Stimulated activated CD8-positive, alpha-beta memory T cell treated with anti-CD3 and anti-CD28 coated beads, Interleukin-2, amount 100 ng/mL, for 1 hour (primary cell): ENCODE measurements at places on chromosomes 16 and 17.
A peak's percentile ranks its signal among the peaks of the same experiment; 100 is the strongest.

DNA sequence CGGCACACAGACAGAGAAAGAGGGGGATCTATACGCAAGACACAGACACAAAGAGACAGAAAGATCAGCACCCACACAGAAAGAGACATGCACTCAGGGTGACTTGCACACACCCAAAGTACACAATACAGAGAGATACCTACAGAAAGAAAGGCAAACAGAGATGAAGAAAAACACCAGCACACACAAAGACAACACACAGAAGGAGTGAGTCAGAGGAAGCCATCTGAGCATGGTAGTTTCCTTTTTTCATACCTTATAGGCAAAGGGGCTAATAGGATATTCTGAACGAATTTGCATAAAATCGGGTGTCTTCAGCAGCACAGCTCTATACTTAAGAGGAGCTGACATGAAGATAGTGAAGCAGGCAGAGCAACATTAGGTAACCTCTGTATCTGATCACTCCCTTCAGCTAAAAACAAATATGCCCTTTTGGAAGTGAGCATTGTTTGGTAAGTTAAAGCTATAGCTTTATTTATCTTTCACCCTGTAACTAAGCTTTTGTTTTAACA lies 198.6 kb downstream of the AATF start:
- DNase-seq, result no peak

DNA sequence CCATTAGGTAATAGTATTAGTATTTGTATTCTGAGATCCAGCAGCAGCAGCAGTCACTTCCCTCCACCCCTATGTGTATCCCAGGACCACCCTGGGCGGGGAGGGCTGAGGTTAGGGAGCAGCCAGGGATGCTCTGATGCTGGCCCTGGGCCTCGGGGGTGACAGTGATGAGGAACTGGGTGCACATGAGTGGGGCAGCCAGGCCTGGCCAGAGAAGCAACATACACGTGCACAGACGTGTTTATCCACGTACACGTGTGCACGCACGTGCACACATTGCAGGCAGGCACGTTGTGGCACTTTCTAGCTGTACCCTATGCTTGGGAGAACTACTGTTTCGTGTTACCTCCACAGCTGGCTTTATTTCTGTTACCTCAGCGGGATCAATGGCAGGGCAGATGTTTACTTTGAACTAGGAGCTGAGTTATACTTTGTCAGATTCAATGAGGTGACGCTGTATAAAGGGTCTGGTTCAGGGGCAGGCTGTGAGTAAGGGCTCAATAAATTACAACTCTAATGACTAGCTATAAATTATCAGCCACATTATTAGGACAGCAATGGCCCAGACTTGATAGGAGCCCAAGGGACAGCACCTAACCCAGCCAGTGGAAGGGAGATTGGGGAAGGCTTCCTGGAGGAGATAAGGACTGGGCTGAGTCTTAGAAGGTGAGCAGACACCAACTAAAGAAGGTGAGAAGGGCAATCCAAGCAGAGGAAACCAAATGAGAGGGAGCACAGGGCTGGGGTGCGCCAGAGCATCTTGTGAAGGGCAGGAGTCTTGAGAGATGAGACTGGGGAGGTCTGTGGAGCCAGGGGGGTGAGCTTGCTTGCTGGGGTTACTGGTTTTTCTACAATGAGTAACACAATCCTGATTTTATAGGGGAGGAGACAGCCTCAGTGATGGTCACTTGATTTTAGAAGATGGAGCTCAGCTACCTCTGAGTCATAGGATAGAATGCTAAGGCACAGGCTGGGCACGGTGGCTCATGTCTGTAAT lies 22.4 kb upstream of the CA4 start:
- DNase-seq, result no peak

DNA sequence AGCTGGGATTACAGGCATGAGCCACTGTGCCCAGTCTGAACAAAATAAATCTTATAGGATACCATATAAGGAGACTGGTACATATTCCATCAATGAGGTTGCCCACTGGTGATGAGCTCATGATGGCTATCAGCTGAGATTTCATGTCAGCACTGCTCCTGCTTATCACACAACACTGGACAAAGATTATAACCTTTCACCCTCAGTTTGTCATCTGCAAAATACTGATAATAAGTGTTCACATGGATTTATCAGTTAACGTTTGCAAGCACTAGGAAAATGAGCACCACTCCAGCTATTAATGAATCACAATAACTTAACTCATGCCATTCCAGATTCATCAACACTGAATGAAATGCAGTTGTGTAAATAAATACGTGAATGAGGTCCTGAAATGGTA lies 83.7 kb downstream of the SSH2 start:
- no peak for DNase-seq

DNA sequence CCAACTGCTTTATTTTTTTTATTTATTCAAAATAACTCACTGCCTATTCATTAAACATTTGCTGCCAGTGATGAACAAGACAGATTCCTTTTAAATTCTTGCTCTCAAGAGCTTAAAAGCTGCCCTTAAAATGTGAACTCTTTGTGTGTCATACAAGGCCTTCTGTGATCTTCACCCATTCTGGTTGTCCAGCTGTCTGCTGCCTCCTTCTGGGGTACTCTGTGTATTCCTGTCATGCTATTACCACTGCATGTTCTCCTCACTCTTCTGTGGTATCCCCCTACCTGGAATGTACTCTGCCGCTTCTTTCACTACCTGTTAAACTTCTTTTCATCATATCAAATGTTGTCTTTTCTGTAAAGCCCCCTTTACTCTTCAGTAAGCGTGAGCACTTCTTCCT lies 165.8 kb downstream of the CHD9 start:
- DNase-seq, result no peak

DNA sequence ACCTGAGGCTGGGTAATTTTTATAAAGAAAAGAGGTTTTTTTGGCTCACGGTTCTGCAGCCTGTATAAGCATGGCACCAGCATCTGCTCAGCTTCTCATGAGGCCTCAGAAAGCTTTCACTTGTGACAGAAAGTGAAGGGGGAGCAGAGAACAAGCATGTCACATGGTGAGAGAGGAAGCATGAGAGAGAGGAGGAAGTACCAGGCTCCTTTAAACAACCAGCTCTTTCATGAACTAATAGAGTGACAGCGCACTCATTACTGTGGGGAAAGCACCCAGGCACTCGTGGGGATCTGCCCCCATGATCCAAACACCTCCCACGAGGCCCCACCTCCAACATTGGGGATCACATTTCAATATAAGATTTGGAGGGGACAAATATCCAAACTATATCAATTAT lies 86.8 kb downstream of the USP32 start:
- no peak for DNase-seq

- DNase-seq, result no peak
Measured at GRCh38 chr16:16778332-16778731, 399.4 kb downstream of the NPIPA7 start.

DNA sequence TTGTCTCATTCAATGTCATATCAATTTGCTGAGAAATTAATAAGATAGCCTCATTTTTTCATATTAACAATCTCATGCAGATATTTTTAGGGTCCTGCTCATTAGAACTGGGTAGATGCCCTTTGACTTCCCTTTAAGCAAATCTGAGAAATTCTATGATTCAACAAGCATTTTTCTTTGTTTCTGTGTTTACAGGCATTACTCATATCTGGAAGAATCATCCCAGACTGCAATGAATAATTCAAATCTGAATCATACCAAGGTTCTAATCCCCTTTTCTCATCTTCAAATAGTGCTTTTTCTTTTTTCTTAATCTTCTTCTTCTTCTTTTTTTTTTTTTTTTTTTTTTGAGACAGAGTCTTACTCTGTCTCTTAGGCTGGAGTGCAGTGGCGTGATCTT lies 69.2 kb upstream of the KIFC3 start:
- DNase-seq, result no peak

DNA sequence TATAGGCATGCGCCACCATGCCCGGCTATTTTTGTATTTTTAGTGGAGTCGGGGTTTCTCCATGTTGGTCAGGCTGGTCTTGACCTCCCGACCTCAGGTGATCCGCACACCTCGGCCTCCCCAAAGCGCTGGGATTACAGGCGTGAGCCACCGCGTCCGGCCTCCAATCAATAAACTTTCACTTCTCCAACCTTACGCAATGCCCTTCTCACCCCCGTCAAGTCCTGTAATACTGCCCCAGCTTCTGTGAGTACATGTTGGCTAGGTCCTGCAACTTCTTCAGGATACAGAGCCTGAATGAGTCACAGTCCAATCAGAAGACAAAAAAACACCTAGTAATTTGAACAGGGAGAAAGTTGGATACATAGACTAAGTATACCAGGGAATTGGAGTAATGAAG lies 47.1 kb upstream of the PHOSPHO1 start:
- DNase-seq, result no peak

GRCh38 chr16:58051296-58051695 lies 25.7 kb downstream of the MMP15 start:
- no peak for DNase-seq

DNA sequence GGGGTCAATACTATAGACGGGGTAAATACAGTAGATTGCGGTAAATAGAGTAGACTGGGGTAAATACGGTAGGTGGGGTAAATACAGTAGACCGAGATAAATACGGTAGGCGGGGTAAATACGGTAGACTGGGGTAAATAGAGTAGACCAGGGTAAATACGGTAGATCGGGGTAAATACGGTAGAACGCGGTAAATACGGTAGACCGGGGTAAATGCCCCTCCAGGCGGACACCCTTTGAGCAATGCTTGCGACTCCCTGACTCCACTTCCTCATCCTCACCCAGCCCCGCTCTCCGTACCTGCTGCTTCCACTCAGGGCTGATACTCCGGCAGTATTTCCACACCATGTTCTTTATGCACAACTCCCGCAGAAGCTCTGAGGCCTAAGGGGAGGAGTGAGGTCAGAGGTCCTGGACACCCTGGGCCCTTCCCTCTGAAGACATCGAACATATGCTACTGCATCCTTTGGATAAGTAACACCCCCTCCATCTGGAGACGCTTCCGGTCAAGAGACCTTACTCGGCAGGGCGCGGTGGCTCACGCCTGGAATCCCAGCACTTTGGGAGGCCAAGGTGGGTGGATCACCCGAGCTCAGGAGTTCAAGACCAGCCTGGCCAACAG lies 13.3 kb upstream of the CRK start:
- DNase-seq, result no peak

DNA sequence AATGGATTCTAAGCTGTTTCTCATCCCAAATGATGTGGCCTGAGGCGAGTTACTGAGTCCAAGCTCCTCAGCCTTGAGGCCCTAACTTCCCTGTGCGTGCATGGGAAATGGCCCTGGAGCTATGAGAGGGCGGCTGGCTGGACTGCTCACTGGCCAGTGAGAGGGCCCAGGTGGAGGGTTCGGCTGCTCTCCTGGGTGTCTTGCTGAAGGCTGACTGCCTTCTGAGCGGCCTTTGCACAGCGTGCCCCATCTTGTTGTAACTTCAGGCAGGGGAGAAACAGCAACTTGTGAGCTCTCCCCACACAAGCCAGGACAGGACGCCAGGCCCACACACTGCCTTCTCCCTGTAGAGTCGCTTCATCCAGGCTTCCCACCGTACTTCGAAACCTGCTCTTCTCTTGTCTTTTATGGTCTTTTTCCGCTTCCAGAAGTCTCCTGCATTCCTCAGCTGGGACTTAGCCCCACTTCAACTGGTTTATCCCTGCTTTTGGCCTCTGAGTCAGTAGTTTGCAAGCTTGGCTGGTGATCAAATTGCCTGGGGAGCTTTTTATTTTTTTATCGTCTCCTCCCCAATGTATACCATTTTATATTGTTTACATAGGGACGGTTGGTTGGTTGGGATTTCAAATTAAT lies 13.3 kb downstream of the CDH3 start:
- no peak for DNase-seq

DNA sequence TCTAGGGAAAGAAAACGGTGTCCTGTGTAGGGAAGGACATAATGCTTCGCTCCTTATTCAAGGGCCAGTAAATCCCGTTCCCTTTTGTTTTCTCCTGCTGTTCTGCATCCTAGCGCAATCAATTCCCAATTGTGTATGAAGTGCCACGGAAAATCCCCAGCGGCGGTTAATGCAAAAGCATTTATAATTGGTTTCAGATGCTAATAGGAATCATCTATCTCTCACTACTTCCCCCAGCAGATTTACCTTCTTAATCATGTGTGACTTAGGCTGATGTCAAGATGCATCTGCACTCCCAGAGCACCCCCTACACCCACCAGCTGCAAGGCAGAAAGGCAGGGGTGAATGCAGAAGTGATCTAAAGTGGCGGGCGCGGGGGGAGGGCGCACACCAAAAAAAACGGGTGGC lies 32.7 kb upstream of the SSTR2 start:
- DNase-seq, result no peak

GRCh38 chr17:50947782-50948543 lies 81.8 kb upstream of the TOB1 start:
- no peak for DNase-seq

DNA sequence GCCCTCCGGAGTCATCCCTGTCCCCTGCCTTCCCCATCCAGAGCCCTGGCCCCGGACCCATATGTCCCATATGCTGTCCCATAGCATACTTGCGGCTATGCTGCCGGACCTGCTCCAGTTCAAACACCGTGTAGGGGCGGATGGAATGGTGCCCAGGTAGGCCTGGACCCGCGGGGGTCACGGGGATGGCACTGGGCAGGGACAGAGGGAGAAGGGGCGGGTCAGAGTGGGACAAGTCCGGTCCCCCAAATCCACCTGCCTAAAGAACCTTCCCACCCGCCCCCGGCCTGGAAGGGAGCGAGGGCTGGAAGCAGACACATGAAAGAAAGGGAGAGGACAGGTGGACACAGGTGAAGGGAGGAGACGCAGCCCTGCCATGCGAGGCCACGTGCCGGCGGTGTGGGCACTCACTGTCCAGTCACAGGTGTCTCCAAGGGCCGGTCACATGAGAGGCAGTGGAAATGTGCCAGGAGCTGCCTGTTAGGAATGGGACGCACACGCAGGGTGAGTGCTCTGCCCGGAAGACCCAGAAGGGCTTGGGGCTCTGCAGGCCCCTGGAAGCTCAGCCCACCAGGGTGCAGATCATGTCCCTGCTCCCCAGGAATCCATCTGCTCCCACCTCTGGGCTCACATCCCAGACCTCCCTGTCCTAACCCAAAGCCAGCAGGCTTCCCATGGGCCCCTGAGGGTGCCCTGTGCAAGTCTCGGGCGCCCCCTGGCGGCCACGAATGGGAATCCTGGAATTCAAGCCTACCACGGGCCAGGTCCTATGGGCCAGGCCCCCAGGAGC lies 14.0 kb downstream of the UBALD2 start:
- peak; percentile 72 for DNase-seq

DNA sequence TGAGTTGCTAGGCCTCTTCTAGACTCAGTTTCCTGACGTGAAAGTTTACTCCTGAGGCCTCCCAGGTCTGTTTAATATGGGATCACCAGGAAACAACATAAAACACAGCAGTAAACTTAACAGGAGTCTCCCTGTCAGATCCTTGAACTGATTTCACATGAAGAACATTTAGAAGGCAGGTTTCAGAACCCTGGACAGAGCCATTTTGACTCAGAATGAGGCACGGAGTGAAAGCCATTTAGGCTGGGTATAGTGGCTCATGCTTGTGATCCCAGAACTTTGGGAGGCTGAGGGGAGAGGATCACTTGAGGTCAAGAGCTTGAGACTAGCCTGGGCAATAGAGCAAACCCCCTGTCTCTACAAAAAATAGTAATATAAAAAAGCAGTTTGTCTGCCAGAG lies 289.1 kb downstream of the CA10 start:
- DNase-seq, result no peak

DNA sequence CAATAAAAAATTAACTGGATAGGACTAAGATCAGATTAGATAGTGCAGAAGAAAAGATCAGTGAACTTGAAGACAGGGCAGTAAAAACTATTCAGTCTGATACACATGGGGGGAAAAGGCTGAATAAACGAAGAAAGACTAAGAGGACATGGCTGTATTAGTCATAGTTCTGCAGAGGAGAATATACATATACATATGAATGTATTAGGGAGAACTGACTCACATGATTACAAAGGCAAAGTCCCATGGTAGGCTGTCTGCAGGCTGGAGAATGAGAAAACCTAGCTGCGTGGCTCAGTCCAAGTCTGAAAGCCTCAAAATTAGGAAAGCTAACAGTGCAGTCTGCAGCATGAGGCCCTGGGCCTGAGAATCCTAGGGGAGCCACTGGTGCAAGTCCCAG lies 98.2 kb upstream of the GNAO1 start:
- DNase-seq, result no peak
